ENCODE measurements at places on chromosomes 6 and 20.

- DNase-seq: no peak
Observed at GRCh38 chr20:62685781-62686555, 22.7 kb upstream of the NTSR1 start.

- no peak for DNase-seq
Observed at GRCh38 chr20:5072756-5073659, 46.8 kb downstream of the PCNA start.

GRCh38 chr6:12482386-12483375 is 192.5 kb downstream of the EDN1 start:
- DNase-seq: no peak

GRCh38 chr6:214428-214827 is 77.9 kb upstream of the DUSP22 start:
- no peak for DNase-seq

GRCh38 chr20:38299963-38300362 is 4.0 kb upstream of the BPI start:
- DNase-seq: no peak

- no peak for DNase-seq
Observed at GRCh38 chr20:10555865-10556308, 117.9 kb downstream of the JAG1 start.

- DNase-seq: no peak
Observed at GRCh38 chr6:169807229-169807628, 55.8 kb downstream of the ERMARD start.

- peak; percentile 86 for DNase-seq
Observed at GRCh38 chr6:26568601-26569432, 27.9 kb upstream of the ABT1 start.

DNA sequence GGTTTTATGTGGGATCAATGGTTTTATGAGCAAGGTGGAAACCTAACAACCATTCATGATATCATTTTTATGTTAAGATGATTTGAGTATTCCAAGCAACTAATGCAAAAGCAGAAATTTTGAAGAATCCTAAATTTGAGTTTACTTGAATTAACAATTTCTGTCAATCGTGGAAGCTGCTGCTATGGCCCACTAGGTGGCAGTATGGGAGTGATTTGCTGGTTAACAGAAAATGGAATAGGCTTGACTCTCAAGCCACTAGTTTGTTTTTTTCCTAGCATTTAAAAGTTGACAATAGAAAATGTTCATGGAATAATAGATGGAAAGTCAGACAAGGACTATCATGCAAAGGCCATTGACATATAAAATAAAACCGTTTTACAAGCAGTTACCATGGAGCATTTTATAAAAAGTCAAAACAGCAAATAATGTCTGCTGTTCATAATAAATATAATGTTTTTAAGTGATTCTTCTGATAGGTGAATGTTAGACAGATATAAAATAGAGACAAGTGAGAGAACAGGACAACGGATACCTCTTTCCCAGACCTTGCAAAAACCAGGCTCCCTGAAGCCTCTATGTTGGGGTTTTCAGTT is 43.0 kb upstream of the TMEM200A start:
- DNase-seq: peak; percentile 19

- no peak for DNase-seq
Observed at GRCh38 chr6:147805155-147805554, 296.7 kb downstream of the SAMD5 start.

- DNase-seq: peak; percentile 50
Observed at GRCh38 chr6:70221025-70221714, 81.7 kb downstream of the COL9A1 start.

DNA sequence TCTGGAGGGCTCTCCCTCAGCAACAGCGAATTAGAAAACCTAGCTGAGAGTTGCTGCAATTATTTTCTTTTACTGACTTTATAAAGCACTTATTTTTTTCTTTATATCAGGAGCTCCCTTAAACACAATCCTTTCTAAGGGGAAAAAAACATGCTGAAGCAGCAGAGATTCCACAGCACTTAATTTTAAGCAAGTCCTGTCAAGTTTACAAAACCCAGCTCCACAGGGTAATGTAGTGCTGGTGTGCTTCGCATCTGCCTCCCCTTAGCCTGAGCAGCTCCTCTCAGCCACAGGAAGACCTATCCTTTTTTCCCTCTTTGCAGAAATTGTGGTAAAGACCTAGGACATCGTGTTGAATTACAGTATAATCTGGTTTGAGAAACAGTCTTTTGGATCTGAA is 208.1 kb upstream of the SYNDIG1 start:
- no peak for DNase-seq

- DNase-seq: no peak
Observed at GRCh38 chr6:25065666-25066065, 129.9 kb upstream of the RIPOR2 start.

GRCh38 chr20:13723011-13723410 is 61.7 kb downstream of the ESF1 start:
- DNase-seq: no peak

All from GM13976 (cell line).